ENCODE measurements at places on chromosomes 13 and 19. TPM values are rescaled to one million over a fixed set of nuclear protein-coding genes. Genes with fewer than 3 reads are reported as not detected.
A peak's percentile ranks its signal among the peaks of the same experiment; 100 is the strongest.

GRCh38 chr13:41199526-41199925, 5.2 kb upstream of the KBTBD7 start:
- DNase-seq: no peak

DNA sequence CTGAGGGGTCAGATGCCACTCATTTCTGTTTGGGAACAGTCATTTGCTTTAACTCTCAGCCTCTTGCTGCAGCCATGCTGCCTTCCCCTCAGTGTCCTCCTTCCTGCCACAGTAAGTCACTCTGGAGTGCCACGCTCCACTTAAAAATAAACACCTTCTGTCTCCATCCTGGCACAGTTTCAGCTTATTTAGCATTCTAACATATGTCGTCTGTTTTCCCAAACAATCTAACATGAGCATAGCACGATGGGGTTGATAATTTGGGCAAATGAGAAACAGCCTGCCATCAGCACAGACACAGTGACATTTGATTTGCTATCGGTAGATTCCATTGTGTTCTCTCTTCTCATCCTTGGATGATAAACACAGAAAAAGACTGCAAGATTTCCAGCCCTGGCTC, 768.6 kb downstream of the UQCRFS1 start:
- no peak for DNase-seq

- no peak for DNase-seq
These were observed 32.9 kb upstream of the ISYNA1 start for GRCh38 chr19:18470787-18471186.

PLA2G4C gene
- 6.3 TPM for total RNA-seq

CBY2 gene
- not detected for total RNA-seq

- no peak for DNase-seq
These were observed 4.3 kb downstream of the ZNF114 start for GRCh38 chr19:48274173-48274572.

FUT1 gene
- under 0.01 TPM for total RNA-seq

ZNF544 gene
- total RNA-seq: 28.2 TPM

DNA sequence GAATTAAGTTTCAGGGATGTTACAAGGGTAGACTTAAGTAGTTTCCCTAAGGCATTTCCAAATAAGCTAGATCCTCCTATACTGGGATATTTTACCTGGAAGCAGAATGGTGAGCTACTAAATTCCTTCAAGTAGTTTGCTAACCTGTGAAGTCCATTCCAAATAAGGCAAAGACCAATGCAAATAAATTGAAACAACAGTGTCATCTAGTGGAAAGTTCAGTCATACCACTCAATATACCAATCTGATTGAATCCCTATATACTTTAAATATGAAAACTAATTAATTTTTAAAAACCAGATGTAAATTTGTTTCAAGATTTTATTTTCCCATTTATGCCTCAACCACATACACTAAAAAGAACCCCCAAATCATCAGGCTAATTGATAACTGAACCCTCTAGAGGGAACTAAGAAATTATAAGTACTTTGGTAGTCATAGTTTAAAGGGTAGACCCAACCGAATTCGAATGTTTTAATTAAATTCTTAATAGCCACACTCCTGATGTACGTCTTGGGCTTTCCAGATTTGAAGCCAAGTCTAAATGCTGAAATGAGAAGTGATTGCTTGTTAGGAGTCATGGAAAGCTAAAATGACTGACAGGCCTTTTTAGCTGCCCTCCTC, 223.7 kb downstream of the TBC1D4 start:
- DNase-seq: peak; percentile 75

DNA sequence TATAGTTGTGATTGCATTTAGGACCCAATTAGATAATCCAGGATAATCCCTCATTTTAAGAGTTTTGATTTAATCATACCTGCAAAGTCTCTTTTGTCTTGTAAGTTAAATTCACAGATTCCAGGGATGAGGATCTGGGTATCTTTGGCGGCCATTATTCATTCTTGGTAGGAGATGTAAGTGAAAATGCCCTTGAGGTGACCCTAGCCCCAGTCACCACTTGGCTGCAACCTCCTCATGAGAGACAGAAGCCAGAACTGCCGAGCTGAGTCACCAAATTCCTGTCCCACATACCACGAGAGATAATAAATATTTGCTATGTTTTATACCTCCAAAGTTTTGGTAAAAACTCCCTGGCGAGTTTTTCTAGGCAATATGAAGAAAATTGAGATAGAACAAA, 389.4 kb downstream of the RFC3 start:
- DNase-seq: peak; percentile 93

Measured in fibroblast of the aortic adventitia (primary cell).